ENCODE measurements at places on chromosomes 7 and 10.

DNA sequence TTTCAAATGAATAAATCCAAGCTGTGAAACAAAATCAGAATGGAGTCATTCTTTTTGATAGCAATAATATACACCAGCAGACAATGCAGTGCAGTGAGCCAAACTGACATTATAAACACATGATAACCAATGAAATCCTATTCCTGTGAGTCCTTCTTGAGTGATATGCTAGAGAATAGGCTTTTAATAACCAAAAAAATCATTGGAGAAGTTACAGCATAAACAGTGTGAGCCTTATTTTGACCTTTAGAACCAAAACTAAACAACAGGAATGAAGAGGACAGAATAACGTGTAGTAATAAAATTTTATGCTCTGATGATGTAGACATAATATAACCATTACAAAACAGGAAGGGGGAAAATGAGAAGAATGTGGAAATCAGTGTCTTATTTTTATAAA is 8.7 kb downstream of the HUS1 start:
- DNase-seq = no peak

DNA sequence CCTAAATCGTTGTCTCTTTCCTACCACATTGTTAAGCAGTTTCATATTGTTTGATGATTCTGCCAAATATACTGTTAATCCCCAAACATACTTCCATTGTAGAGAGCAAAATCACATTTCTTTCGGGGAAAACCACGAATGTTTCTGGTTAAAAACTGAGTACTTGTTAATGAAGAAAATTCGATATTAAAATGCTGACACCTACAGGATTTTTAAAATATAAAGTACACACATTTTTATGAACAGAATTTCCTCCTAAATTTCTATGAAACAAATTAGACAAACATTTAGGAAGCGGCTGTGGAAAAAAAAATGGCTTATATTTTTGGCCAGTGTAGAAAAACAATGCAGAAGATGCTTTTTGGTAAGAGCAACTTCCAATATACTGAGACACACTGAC is 68.8 kb downstream of the IDE start:
- DNase-seq = no peak

DNA sequence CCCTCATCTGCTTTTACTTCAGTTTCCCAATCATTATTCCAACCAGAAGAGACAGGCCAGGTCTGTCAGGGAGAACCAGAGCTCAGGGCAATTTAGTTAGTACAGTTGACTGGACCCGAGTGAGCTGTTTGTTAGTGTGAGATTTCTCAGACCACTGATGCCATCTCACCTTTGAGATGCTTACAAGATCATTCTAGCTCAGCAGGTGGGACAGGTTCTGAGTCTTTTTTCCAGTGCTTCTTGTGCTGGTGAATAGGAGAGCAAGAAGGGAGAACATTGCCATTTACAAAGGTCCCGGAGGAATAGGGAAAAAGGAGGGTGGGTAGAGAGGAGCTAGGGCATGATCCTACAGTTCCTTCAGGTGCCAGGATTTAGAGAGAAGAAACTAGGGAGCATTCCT is 112.4 kb upstream of the IFRD1 start:
- DNase-seq = no peak

DNA sequence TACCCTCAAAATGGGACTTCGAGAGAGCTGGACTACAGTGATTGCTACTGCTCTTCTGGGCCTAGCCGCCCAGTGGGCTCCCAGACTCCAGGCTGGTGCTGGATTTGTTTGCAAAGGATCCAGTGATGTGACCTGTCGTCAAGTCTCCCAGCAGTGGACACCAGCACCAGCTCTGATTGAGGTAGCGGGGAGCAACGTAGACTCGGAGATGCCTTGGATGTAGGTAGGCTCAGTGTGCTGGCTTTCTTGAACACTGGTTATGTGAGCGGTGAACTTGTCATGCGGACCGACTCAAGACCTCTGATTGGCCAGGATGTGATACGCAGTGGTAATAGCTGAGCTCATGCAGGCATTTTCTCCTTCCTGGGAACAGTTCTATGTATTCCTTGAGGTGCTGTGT is 19.4 kb downstream of the AKR1C2 start:
- no peak for DNase-seq

- no peak for DNase-seq
Measured at GRCh38 chr7:44796034-44796503, 412 bp upstream of the PPIA start.

DNA sequence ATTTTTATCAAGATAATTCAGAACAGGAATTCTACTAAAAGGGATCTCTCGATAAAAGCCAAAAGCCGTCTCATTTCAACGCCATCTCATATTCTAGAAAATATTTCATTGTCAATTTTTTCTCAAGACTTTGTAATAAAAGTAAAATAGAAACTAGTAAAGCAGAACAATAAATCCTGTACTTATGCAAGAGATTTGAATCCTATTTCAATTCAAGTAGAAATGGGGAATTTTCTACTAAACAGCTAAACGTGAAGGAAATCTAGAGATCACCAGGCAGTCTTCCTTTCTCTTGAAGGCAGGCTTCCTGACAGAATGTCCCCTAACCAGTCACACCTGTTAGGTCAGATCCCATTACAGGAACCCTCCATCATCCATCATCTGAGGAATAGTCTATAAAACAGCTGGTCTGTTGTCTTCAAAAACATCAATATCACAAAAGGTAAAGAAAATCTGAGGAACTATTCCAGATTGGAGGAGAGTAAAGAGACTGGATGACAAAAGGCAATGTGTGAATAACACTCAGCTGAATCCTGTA is 23.7 kb downstream of the USP6NL start:
- DNase-seq = no peak
